ENCODE measurements at places on chromosomes 3 and 15.
A peak's percentile ranks its signal among the peaks of the same experiment; 100 is the strongest.

DNA sequence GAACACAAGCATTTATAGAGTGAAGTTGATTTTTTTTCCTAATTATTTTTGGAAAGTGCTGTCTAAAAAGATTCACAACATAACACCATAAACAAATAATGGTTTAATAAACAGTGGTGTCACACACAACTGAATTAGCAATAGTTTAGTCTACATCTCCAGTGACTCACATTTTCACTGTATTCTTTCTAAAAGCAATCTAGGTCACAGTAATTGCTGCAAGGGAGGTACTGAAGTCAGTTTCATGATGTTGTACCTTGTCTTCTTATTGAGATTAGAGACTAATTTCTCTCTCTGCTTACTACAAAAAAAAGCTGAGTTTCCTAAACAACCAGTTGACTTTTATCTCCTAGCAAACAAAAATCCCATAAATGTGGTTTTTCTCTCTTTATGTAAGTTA is 29.6 kb downstream of the PLSCR4 start:
- DNase-seq = peak; percentile 55

DNA sequence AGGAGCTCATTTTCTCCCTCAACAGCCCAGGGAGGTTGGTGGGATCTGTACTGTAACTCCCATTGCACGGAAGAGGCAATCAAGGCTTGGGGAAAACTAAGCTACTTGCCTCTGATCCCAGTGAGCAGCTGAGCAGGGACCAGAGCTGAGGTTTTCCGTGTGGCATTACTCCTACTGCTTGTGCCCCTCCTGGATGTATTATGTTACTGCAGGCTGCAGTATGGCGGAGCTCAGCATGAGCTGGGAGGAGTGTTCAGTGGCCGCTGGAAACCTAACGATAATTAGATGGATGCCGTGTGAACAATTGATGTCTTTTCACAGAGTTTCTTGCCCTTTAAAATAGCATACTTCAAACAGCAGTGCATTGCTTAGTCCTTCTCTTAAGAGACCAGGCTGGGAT is 2.0 kb upstream of the TPRG1 start:
- DNase-seq = no peak

GRCh38 chr3:15319575-15319974 is 12.8 kb downstream of the SH3BP5 start:
- peak; percentile 73 for DNase-seq

DNA sequence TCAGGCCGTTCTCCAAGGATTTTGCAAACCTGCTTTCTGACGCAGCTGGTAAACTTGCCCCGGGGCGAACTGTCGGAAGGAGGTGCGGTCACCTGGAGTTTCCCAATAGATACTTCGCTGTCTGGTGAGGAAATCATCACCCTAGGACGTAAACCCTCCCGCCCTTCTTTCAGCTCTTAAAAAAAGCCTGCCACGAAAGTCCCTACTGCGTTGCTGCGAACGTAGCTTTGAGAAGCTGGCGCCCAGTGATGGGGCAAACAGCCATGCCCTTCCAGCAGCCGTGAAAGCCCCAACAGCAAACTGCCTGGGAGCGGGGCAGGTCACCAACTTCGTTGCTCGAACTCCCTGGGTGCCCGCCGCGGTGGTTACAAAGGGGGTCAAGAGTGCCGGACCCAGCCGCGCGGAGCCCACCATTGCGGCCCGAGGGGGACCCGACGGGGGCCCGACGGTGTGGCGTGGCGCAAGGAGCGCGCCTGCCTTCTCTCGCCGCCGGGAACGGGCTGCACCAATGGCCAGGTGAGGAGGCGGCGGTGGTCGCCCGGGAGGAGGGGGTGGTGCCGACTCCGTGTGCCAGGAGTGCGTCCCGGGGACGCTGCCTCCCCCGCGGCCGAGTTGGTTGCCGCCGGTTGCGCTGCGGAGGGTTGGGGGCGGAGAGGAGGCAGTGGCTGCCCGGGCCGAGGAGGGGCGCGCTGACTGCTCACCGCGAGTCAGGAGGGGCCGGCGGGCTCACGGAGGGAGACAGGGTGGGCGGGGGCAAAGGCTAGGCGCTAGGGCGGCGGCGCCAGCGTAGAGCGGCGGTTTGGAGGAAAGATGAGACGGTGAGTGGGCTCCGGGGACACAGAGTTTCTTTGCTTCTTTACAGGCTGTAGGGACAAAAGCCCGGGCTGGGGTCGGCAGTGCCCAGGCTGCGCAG is at the start of gene PHLDB2:
Gene PHLDB2, plus strand, starts transcription at position 205 of the 913 bp plus-strand sequence. CDS start 24,813 bp downstream, outside the sequence.
- DNase-seq = peak; percentile 93

DNA sequence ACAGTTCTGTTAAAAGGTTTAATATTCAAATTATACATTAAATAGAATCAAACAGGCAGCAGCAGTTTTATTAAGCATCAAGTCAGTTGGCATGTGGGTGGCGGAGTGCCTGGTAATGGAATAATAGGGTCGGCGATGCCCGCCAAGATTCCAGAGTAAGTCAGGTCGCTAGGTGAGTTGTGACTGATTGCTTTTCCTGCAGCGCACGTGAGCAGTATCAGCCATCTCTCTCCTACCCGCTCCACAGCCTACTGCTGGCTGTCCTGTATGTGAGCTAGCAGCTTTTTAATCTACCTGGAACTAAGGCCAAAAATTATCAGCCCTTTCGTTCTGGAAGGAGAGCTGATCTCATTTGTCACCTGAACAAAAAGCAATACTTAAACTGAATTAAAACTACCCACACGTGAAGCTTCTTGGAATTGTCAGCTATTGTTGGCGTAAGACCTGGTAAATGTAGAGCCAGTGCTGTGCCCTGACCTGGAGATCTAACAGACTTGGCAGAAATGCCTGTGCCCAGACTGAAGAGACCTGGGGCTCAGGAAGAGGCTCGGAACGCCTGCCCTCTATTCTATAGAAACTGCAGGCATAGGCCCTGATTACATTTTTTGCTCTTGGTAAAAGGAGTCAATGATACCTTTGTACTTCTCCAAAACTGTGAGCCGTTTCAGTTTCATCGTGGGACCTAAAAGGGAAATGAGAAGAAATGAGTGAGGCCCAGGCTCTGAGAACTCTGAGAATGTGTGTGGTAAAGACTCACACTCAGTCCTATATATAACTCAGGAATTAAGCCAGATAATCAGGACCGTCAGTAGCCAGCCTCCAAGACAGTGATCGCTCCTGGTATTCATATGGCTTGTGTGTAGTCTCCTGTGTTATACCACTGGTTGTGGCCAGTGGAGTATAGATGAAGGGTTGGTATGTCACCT is 21.9 kb downstream of the IDH3A start:
- DNase-seq = no peak
